Stimulated activated CD8-positive, alpha-beta memory T cell treated with anti-CD3 and anti-CD28 coated beads, Interleukin-4, amount 100 ng/mL, for 1 hour (primary cell): ENCODE measurements at places on chromosomes 13 and 19.

GRCh38 chr13:37806666-37807065, 62.9 kb downstream of the TRPC4 start:
- no peak for DNase-seq

DNA sequence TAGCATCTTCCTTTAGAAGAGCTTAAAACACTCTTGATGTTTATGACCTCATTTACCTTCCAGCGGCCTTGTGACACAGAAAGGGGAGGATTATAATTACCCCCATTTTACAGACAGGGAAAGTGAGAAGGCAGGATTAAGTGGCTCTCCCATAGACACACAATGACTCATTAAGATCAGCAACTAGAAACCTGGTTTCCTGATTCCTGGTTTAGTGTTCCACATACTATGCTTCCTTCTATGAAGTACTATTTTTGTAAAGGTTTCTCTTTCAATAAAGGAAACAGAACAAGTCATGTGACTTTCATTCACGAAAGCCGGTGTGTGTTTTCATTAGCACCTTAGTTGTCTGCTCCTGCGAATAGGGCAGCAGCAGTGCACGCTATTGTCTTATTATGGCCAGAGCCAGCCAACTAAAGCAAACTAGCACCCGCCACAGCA, 8.3 kb downstream of the IRS2 start:
- DNase-seq, result no peak

- DNase-seq, result no peak
Observed at GRCh38 chr13:64428196-64428595, 2801.9 kb downstream of the PCDH9 start.

GRCh38 chr19:10143681-10144080, 24.0 kb upstream of the EIF3G start:
- no peak for DNase-seq

- DNase-seq, result no peak
Observed at GRCh38 chr19:51136851-51137551, 5.1 kb upstream of the SIGLEC7 start.

- no peak for DNase-seq
Observed at GRCh38 chr19:39098365-39099269, 14.4 kb downstream of the ACP7 start.

- DNase-seq, result no peak
Observed at GRCh38 chr13:23632741-23633140, 62.5 kb downstream of the TNFRSF19 start.

DNA sequence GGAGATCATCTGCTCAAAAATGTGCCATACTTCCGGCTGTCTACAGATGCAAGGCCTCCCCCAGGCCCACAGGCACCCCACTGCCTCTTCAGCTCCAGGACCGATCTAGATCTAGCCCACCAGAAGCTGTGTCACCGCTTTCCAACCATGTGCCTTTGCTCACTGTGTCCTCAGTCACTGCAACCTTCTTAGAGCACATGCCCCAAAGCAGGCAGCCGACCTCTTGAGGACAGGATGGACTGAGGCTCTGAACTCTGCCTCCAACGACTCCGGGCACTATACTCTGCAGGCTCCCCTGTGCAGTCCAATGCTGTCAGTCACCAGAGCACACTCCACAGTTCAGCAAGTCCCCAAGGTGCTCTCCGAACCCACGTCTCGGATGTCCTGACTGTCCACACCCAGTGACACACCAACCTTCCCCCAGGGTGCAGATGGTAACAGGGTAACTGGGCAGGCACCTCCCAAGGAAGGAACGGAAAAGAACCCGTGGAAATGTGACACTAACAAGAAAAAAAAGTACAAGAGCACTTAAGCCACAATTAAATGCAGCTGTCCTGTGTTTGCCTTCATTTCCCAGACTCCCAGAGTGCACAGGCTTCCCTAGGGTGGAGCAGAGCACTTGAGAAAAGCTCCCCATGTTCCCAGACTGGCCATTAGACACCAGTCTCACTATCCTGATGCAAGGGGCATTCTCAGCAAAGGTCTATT, 4.8 kb downstream of the STK24 start:
- DNase-seq, result no peak

DNA sequence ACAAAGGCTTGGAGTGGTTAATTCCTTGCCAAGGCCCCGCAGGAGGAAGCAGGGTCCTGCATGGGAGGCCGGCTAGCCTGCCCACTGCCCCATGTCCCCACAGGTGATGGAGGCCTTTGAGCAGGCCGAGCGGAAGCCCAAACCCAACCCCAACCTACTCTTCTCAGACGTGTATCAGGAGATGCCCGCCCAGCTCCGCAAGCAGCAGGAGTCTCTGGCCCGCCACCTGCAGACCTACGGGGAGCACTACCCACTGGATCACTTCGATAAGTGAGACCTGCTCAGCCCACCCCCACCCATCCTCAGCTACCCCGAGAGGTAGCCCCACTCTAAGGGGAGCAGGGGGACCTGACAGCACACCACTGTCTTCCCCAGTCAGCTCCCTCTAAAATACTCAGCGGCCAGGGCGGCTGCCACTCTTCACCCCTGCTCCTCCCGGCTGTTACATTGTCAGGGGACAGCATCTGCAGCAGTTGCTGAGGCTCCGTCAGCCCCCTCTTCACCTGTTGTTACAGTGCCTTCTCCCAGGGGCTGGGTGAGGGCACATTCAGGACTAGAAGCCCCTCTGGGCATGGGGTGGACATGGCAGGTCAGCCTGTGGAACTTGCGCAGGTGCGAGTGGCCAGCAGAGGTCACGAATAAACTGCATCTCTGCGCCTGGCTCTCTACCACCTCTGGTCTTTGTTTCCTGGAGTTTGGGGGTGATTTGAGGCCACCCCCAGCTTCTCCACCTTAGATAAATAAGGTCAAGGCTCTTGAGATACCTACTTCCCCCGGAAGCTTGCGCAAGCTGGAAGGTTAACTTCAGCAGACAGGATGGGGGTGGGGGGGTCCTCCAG, 2.6 kb downstream of the B3GNT8 start:
- no peak for DNase-seq

GRCh38 chr13:76472916-76473315, 413.3 kb downstream of the KCTD12 start:
- DNase-seq, result no peak

GRCh38 chr13:42056583-42056982, 8.1 kb downstream of the DGKH start:
- no peak for DNase-seq
